ENCODE measurements at places on chromosomes 1 and 21. TPM values are rescaled to one million over a fixed set of nuclear protein-coding genes. Genes with fewer than 3 reads are reported as not detected.

DNA sequence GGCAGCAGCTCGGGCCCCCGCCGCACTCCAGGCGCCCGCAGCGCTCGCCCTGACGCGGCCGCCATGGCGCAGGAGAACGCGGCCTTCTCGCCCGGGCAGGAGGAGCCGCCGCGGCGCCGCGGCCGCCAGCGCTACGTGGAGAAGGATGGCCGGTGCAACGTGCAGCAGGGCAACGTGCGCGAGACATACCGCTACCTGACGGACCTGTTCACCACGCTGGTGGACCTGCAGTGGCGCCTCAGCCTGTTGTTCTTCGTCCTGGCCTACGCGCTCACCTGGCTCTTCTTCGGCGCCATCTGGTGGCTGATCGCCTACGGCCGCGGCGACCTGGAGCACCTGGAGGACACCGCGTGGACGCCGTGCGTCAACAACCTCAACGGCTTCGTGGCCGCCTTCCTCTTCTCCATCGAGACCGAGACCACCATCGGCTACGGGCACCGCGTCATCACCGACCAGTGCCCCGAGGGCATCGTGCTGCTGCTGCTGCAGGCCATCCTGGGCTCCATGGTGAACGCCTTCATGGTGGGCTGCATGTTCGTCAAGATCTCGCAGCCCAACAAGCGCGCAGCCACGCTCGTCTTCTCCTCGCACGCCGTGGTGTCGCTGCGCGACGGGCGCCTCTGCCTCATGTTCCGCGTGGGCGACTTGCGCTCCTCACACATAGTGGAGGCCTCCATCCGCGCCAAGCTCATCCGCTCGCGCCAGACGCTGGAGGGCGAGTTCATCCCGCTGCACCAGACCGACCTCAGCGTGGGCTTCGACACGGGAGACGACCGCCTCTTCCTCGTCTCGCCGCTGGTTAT, 2.8 kb downstream of the KCNJ9 start:
- H3K4me1 ChIP-seq, result peaks cover 16% of the 10 kb centered on the region
- H3K4me3 ChIP-seq, result peak overlapping the region; percentile 36
- no peaks in the 10 kb centered on the region for H3K36me3 ChIP-seq
- peaks cover 31% of the 10 kb centered on the region for H3K27me3 ChIP-seq
- peak; percentile 76 for DNase-seq

GRCh38 chr1:22665752-22666151, 12.7 kb downstream of the C1QB start:
- no peaks in the 10 kb centered on the region for H3K36me3 ChIP-seq
- H3K27me3 ChIP-seq, result peaks cover 38% of the 10 kb centered on the region
- H3K4me1 ChIP-seq, result no peaks in the 10 kb centered on the region
- no peak overlapping the region for H3K27ac ChIP-seq
- DNase-seq, result no peak

DNA sequence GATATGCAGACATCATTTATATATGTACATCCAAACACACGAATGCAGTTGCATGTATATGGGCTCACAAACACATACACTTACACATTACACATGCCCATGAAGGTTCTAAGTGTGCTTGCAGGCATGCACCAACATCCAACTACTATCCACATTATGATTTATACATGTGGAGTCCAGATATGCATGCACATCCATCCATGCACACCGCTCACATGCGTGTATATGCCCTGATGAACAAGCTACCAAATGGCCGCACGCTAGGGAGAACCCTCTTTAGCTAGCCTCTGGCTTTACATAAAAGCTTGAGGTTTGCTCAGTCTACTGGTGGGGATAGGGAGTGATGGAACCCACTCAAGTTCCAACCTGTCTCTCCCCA, 8.5 kb downstream of the GPR3 start:
- H3K4me1 ChIP-seq, result peaks cover 20% of the 10 kb centered on the region
- no peak for DNase-seq
- no peak overlapping the region for H3K4me3 ChIP-seq
- H3K27me3 ChIP-seq, result no peaks in the 10 kb centered on the region
- no peak overlapping the region for H3K27ac ChIP-seq
- peaks cover 3% of the 10 kb centered on the region for H3K36me3 ChIP-seq

GRCh38 chr1:25871086-25871703, 4.3 kb downstream of the PAQR7 start:
- peaks cover 13% of the 10 kb centered on the region for H3K27me3 ChIP-seq
- H3K27ac ChIP-seq, result no peak overlapping the region
- no peaks in the 10 kb centered on the region for H3K36me3 ChIP-seq

DNA sequence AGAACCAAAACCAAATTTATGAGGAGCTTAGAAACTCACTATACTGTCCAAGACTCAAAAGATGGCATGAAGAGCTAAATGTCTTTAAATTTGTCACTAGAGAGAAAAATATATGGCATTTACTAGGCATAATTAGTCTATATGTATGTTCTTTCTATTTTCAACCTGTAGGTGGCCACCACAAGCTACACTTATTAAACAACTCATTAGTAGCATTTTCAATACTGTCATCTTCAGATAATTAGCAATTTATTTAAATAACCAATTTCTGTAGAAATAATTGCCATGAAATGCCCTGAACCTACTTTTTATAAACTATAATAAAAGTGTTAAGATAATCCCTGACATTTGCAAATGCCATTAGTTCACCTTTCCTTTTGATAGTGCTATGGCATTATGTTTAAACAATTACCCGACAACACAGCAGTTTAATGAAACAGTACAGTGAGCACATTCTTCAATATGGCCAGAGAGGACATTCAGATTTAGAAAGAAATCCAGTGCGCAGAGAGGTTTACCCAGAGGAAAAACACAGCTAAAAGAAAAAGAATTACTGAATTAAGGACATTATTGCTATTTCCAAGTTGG, 522.5 kb downstream of the PTBP2 start:
- H3K27me3 ChIP-seq, result no peaks in the 10 kb centered on the region
- no peaks in the 10 kb centered on the region for H3K36me3 ChIP-seq
- no peak for DNase-seq
- H3K4me3 ChIP-seq, result no peak overlapping the region

GRCh38 chr21:39176271-39176709, 7.0 kb downstream of the PSMG1 start:
- peaks cover 3% of the 10 kb centered on the region for H3K4me1 ChIP-seq
- no peak overlapping the region for H3K4me3 ChIP-seq
- H3K27me3 ChIP-seq, result no peaks in the 10 kb centered on the region
- peaks cover 32% of the 10 kb centered on the region for H3K36me3 ChIP-seq
- DNase-seq, result no peak

GRCh38 chr1:173202424-173203145, 4.5 kb downstream of the TNFSF4 start:
- no peak overlapping the region for H3K4me3 ChIP-seq
- DNase-seq, result no peak
- H3K27ac ChIP-seq, result no peak overlapping the region
- no peaks in the 10 kb centered on the region for H3K36me3 ChIP-seq
- no peaks in the 10 kb centered on the region for H3K27me3 ChIP-seq
- H3K4me1 ChIP-seq, result peaks cover 23% of the 10 kb centered on the region

DNA sequence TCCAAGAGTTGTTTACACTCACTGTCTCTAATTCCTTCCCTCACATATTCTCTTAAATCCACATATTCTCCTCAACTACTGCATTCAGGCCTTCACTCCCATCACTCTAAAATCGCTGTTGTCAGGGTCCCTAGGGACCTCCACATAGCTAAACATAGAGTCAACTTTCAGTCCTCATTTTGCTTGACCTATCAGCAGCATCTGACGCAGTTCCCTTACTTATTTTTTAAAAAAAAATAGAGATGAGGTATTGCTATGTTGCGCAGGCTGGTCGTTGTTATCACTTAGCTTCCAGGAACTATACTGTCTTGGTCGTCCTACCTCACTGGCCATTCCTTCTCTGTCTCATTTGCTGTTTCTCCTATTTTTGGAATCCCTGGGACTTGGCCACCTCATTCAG, 11.7 kb upstream of the PLEKHO1 start:
- H3K36me3 ChIP-seq, result no peaks in the 10 kb centered on the region
- no peaks in the 10 kb centered on the region for H3K27me3 ChIP-seq
- H3K4me3 ChIP-seq, result no peak overlapping the region

DNA sequence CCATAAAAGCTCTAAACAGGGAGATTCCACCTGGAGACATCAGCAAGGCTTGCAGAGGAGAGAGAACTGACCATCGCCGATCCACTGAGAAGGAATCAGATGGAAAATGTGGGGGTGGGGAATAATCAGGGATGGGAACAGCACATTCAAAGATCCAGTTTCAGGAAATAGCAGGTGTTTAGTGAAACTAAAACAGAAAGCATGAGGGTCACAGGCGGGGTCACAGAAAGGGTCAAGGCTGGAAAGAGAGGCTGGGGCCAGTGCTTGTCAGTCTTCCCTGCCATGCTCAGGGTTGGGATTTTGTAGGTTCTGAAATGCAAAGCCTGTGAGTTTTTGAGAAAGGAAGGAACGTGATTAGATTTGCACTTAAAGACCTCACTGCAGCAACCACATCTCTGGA, 103.2 kb downstream of the HLCS start:
- H3K4me1 ChIP-seq, result peaks cover 7% of the 10 kb centered on the region
- H3K4me3 ChIP-seq, result no peak overlapping the region
- no peaks in the 10 kb centered on the region for H3K36me3 ChIP-seq
- H3K27me3 ChIP-seq, result no peaks in the 10 kb centered on the region
- no peak for DNase-seq

- no peaks in the 10 kb centered on the region for H3K36me3 ChIP-seq
- no peak for DNase-seq
- H3K27ac ChIP-seq, result no peak overlapping the region
- no peak overlapping the region for H3K4me3 ChIP-seq
Observed at GRCh38 chr1:106846656-106847055, 209.8 kb upstream of the PRMT6 start.

- no peaks in the 10 kb centered on the region for H3K36me3 ChIP-seq
- H3K4me1 ChIP-seq, result no peaks in the 10 kb centered on the region
- no peak for DNase-seq
- no peak overlapping the region for H3K4me3 ChIP-seq
Observed at GRCh38 chr1:236013330-236013729, 51.6 kb downstream of the NID1 start.

DNA sequence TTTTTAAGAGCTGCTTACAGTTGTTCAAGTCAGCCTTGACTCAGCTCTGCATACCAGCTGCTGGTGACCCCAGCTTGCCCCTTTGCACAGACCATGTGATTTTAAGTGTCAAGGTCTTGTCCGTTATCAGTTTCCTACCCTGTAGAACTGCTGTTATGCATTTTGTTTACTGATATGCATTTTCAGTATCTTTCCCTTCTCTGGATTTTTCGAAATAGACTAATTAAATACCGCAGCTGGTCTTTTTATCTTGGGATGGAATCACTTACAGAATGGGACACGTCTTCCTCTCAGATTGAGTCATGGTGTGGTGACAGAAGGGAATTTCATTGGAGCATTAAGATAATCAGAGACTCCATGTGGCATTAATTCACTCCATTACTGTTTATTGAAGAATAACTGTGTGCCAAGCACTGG, 145.6 kb downstream of the FMN2 start:
- H3K4me3 ChIP-seq, result no peak overlapping the region
- H3K27me3 ChIP-seq, result no peaks in the 10 kb centered on the region
- no peak overlapping the region for H3K27ac ChIP-seq

Gene AKNAD1
- not detected for total RNA-seq
